ENCODE measurements at places on chromosomes 7 and 10.

DNA sequence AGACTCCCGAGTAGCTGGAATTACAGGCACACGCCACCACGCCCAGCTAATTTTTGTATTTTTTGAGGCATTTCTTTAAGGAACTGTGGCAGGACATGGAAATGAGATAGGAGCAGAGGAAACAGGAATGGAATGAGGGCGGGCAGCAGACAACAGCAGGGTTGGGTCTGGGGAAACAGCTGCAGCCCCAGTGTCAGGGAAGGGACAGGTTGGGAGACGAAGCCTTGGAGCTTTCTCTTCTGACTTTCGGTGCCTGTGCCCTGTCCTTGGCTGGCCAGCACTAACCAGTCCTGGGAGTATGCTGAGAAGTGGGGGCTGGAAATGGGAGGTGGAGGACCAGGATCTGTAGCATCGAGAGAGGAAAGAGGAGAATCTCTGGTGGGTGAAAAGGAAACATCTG, 47.4 kb downstream of the ATOH7 start:
- H3K4me3 ChIP-seq: no peak overlapping the region
- no peaks in the 10 kb centered on the region for H3K4me1 ChIP-seq
- H3K27me3 ChIP-seq: peaks cover 32% of the 10 kb centered on the region
- no peak overlapping the region for H3K27ac ChIP-seq

DNA sequence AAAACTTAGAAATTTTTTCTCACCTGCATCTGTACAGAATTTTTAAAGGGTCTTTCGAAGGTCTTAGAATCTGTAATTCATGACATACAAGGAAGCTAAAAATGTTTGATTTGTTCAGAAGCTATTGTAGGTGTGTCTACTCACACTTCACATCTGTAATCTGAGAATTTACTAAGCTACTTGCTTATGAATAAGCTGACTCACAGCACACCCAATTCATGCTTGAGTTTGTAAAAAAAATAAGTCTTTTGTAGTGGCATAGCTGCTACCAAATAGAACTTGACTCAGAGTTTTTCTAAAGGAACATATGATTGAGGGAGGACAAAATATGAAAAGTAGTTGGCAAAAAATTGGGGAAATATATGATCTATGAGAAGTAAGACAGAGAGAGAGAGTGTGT, 12.7 kb upstream of the AGR2 start:
- no peak for DNase-seq
- no peak overlapping the region for H3K27ac ChIP-seq
- H3K4me3 ChIP-seq: no peak overlapping the region
- peaks cover 9% of the 10 kb centered on the region for H3K27me3 ChIP-seq

GRCh38 chr10:129769381-129770116, 194.5 kb downstream of the EBF3 start:
- no peak for DNase-seq
- H3K27me3 ChIP-seq: no peaks in the 10 kb centered on the region
- H3K4me3 ChIP-seq: no peak overlapping the region
- no peaks in the 10 kb centered on the region for H3K36me3 ChIP-seq
- H3K4me1 ChIP-seq: no peaks in the 10 kb centered on the region

- peaks cover 27% of the 10 kb centered on the region for H3K4me1 ChIP-seq
- no peak overlapping the region for H3K4me3 ChIP-seq
- no peak for DNase-seq
- no peaks in the 10 kb centered on the region for H3K27me3 ChIP-seq
Measured at GRCh38 chr10:100374200-100374655, 27.2 kb downstream of the SCD start.

DNA sequence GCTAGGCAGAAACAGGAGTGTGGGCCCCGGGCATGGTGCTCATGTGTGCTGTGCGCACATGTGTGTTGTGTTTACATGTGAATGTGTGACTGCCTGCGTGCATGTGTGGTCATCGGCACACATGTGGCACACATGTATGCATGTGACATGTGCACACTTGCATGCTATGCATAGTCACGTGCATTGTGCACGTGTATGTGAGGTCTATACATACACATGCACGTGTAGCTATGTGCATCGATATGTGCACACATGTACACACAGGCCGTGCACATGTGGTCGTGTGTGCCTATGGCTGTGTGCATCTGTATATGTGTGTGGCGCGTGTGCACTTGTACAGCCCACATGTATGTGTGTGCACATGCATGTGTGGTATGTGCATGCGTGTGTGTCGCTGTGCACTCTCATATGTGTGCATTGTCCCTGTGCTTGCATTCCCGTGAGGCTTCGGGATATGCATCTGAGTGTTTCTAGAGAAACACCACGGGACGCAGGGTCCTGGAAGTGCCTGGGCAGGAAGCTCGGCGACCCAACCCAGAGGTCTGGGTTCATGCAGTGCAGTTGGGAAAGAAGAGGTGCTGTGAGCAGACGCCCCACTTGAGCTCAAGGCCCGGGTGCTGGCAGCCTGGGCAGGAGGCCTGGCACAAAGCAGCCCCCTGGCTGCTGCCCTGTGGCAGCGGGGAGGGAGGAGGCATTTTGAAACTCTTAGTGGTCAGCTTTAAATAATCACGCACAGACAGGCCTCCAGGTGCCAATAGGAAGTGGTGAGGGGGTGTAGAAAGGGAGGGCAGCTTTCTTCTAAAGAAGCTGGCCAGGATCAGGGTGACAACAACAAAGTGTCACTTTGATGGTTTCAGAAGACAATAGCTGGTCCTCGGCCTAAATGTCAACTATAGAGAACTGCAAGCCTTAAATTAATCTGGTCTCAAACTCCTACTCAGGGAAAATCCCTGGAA, 410.0 kb upstream of the MGMT start:
- no peaks in the 10 kb centered on the region for H3K36me3 ChIP-seq
- H3K4me3 ChIP-seq: peak overlapping the region; percentile 71
- H3K4me1 ChIP-seq: peaks cover 17% of the 10 kb centered on the region
- DNase-seq: no peak
- peaks cover 23% of the 10 kb centered on the region for H3K27me3 ChIP-seq

GRCh38 chr10:74799721-74800221, 26.6 kb upstream of the KAT6B start:
- H3K27ac ChIP-seq: no peak overlapping the region
- DNase-seq: no peak
- H3K36me3 ChIP-seq: no peaks in the 10 kb centered on the region
- H3K4me3 ChIP-seq: peak overlapping the region; percentile 38
- H3K4me1 ChIP-seq: peaks cover 8% of the 10 kb centered on the region
- no peaks in the 10 kb centered on the region for H3K27me3 ChIP-seq

- no peak for DNase-seq
- H3K27ac ChIP-seq: no peak overlapping the region
- peaks cover 5% of the 10 kb centered on the region for H3K4me1 ChIP-seq
Measured at GRCh38 chr10:96960872-96961271, 128.8 kb downstream of the LCOR start.

DNA sequence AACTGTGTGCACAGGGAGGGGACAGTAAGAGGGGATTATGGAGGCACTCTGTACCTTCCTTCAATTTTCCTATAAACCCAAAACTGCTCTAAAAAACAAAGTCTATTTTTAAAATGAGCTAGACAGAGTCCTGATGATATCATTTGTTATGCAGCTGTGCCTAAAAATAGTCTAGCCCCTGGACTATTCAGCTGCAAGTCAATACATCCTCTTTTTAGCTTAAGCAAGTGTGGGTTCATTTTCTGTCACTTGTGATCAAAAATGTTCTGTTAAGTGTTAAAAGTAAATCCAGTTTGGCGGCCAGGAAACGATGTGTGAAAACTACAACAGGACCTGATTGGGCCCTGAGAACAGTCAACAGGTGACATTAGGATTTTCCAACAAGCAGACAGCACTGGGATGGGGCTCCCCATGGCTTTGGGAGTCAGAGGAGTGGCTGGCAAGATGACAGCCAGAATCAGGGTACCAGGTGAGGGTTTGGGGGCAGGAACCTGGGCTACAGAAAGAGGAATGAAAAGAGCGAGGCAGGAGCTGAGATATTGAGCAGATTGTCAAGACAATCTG, 33.9 kb downstream of the FAM107B start:
- no peak overlapping the region for H3K4me3 ChIP-seq
- peaks cover 6% of the 10 kb centered on the region for H3K36me3 ChIP-seq
- no peak overlapping the region for H3K27ac ChIP-seq
- peaks cover 9% of the 10 kb centered on the region for H3K4me1 ChIP-seq

- H3K36me3 ChIP-seq: no peaks in the 10 kb centered on the region
- H3K4me3 ChIP-seq: peak overlapping the region; percentile 42
- H3K27me3 ChIP-seq: peaks cover 35% of the 10 kb centered on the region
- H3K27ac ChIP-seq: no peak overlapping the region
- no peak for DNase-seq
Measured at GRCh38 chr7:128168667-128169210, 72.3 kb upstream of the LEP start.

DNA sequence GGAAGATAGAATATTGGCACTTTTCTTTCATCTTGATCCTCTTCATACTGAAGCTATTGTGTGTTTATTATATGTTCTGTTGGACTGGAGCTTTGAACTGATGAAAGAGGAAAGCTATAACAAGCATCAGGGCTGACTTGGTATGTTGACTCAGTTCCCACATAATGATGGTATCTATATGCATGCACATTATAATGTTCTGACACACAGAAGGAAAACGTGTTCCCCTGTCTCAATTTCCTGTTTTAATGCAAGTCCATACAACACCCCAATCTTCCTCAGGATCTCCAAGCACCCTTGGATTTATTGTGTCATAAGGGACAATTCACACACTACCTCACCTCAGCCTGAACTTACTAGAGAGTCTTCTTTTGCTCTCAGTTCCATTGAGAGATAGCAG, 8.3 kb upstream of the WASL start:
- H3K27me3 ChIP-seq: peaks cover 20% of the 10 kb centered on the region
- no peaks in the 10 kb centered on the region for H3K4me1 ChIP-seq
- no peak overlapping the region for H3K4me3 ChIP-seq
- peaks cover 5% of the 10 kb centered on the region for H3K36me3 ChIP-seq
- DNase-seq: no peak

GRCh38 chr10:78407009-78407711, 373.5 kb downstream of the RPS24 start:
- DNase-seq: peak; percentile 74
- H3K4me1 ChIP-seq: peaks cover 14% of the 10 kb centered on the region
- H3K27me3 ChIP-seq: peaks cover 18% of the 10 kb centered on the region
- peak overlapping the region; percentile 56 for H3K4me3 ChIP-seq
- H3K27ac ChIP-seq: no peak overlapping the region

GRCh38 chr10:114370966-114371365, 33.3 kb downstream of the AFAP1L2 start:
- no peak overlapping the region for H3K4me3 ChIP-seq
- H3K4me1 ChIP-seq: peaks cover 20% of the 10 kb centered on the region
- peaks cover under 1% of the 10 kb centered on the region for H3K27me3 ChIP-seq
- no peaks in the 10 kb centered on the region for H3K36me3 ChIP-seq
- no peak for DNase-seq

- no peak overlapping the region for H3K4me3 ChIP-seq
- no peak overlapping the region for H3K27ac ChIP-seq
- H3K36me3 ChIP-seq: no peaks in the 10 kb centered on the region
- no peak for DNase-seq
Measured at GRCh38 chr10:23202779-23203178, 10.7 kb downstream of the PTF1A start.

DNA sequence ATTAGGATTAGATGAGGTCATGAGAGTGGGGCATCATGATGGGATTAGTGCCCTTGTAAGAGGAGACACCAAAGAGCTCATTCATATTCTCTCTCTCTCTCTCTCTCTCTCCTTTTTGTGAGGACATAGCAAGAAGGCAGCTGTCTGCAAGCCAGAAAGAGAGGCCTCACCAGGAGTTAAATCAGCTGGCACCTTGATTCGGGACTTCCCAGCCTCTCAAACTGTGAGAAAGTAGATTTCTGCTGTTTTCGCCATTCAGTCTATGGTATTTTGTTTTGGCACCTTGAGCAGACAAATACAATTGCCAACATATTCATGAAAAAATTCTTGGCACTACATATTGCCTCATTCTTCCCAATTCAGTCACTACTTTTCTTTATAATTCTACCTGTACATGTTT, 20.6 kb upstream of the ATAD1 start:
- H3K4me1 ChIP-seq: no peaks in the 10 kb centered on the region
- H3K36me3 ChIP-seq: no peaks in the 10 kb centered on the region
- H3K27me3 ChIP-seq: no peaks in the 10 kb centered on the region
- no peak overlapping the region for H3K27ac ChIP-seq

GRCh38 chr7:113918946-113919345, at the start of gene PPP1R3A:
Gene PPP1R3A, minus strand, starts transcription at chr7:113919009. Its CDS starts 13 bp downstream, at chr7:113918996.
- no peak within 1 kb of the TSS for H3K4me3 ChIP-seq
- H3K36me3 ChIP-seq: no peaks in the 10 kb centered on the region
- H3K4me1 ChIP-seq: no peaks in the 10 kb centered on the region
- DNase-seq: no peak

GRCh38 chr7:119931230-119931824, 341.6 kb upstream of the KCND2 start:
- no peak for DNase-seq
- H3K4me3 ChIP-seq: no peak overlapping the region
- peaks cover 4% of the 10 kb centered on the region for H3K36me3 ChIP-seq
- no peaks in the 10 kb centered on the region for H3K4me1 ChIP-seq
- H3K27me3 ChIP-seq: no peaks in the 10 kb centered on the region

Data from natural killer cell treated with Interleukin-12 subunit alpha and Interleukin-12 subunit beta and Interleukin-15 and Interleukin-18, amount 100 ng/mL, for 72 hours (primary cell).